ENCODE measurements at places on chromosomes 5 and 9.

DNA sequence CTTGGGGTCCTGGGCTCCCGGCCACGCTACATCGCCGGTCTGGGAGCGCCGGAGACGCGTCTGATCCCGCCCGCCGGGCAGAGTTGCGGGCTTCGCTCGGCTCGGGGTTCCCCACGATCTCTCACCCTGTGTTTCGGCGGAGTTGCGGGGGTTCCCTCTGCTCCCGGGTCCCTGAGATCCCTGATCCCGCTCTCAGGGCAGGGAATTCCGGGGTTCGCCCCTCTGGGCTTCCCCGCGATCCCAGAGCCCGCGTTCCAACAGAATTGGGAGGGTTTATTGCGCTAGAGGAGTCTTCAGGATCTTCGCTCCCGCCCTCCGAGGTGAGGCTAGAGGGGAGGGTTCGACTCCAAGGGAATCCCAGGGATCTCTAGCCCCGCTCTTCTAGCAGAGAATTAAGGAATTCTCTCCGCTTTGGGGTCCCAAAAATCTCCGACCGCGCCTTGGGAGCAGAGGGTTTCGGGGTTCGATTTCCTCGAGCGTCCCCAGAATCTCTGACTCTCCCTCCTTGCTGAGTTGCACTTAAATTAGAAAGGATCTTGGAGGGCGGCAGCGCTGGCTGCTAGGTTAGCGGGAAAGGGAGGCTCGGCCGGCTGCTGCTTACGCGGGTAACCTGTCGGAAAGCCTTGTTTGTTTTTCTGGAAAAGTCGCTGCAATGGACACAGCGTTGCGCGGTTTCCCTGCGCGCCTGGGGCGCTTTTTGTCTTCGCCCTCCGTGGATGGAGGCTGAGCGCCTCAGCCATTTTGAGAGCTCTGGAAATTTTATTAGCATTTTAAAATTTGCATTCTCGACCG, 1.3 kb downstream of the DMRT1 start:
- no peak for DNase-seq

- DNase-seq, result no peak
Measured at GRCh38 chr5:29930316-29930715, 1263.2 kb upstream of the CDH6 start.

DNA sequence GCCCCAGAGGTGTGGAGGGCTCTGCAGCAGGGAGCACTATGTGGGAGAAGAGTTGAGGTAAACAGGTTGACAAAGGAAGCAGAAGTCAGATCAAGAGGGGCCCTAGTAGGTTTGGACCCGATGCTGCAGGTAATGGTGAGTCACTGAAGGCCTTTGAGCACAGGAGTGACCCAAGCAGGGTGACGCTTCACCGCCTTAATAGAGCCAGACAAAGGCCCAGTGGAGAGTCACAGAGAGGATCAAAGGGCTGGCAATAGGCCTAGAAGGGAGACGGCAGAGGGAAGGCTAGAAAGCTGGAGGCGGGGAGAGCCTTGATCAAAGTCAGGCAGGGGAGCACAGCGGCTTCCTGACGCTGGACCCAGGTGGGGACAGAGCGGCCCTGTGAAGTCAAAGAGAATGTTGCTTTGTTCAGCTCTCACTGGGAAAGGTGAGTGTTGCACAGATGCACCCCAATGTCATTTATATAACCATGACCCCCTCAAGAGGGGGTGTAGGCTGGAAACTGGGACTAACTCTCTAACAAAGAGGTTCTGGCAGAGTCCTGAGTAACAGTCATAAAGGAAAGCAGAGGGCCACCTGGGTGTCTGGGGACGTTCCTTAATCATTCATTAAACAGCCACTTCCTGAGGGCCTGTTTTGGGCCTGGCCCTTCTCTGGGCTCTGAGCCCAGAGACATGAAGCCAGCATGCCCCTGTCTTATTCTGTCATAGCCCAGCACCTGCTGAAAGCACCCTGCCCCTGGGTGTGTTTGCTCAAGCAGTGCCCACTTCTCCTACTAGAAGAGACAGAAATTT, 9.8 kb upstream of the CPLX2 start:
- no peak for DNase-seq

DNA sequence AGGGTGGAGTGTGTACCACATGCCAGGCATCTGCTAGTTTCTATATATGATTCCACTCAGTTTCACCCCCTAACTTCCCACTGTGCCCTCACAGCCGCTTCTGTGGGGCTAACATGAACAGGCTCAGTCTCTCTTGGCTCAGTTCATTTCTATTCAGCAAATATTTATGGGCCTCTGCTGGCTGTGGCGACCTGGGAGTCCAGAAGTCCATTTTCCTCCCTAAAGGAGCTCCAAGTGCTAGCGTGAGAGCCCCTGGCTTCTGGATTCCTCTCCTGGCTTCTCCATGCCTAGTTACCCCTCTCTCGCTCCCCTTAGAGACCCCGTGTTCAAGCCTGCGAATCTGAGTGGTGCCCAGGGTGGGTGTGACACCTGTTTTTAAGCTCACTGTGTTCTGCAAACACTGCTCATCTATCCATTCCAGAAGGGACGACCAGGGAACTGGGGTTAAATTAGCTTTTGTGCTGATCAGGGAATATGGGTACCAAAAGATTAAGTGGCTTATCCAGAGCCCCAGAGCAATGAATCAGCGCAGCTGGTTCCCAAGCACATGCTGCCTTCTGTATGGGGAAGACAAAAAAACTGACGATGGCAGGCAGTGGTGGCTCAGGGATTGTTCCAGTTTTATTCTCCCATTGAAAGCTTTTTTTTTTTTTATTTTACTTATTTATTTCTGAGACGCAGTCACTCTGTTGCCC, 57.6 kb downstream of the HMCN2 start:
- DNase-seq, result no peak

GRCh38 chr9:16342246-16343020, 528.0 kb downstream of the BNC2 start:
- DNase-seq, result no peak

- peak; percentile 2 for DNase-seq
Measured at GRCh38 chr5:80125962-80126480, 90.9 kb downstream of the THBS4 start.

DNA sequence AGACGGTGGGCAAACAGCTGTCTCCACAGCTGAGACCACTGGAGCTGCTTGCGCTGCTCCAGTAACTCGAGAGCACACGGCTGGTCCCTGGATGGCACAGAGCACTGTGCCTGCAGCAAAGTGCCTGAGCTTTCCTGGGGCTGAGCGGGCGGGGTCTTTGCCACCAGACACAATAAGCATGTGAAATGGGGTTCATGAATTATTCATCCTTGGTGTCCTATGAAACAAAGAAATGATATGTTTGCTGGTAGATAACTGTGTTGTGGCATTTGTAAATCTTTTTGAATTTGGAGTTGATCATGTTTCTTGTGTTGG, 151.7 kb upstream of the MPDZ start:
- no peak for DNase-seq

GRCh38 chr9:121325387-121325786, 44.7 kb downstream of the STOM start:
- DNase-seq, result no peak

GRCh38 chr9:3058409-3058808, 214.5 kb upstream of the PUM3 start:
- no peak for DNase-seq

DNA sequence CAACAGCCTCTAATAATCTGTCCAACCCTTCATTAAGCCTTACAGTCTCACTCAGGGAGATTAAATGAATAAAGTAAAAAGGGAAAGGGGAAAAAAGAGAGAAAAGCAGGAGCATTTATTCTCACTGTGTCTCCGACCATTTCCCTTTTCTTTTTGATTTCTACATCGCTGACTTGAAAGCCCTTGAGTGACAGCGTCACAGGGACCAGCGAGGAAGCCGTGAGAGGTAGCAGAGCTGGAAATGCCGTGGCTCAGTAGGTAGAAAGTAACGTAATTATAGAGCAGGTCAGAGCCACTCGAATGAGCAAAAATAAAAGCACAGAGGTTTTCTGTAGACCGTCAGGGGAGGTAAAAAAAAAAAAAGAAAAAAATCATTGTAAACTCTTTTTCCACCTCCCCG, 52.4 kb downstream of the ASS1 start:
- DNase-seq, result no peak

GRCh38 chr5:63959177-63959982, 2.9 kb downstream of the HTR1A start:
- DNase-seq, result no peak

GRCh38 chr5:38782180-38782835, 63.5 kb upstream of the OSMR start:
- DNase-seq, result no peak

GRCh38 chr5:20570486-20570885, 582.5 kb upstream of the CDH18 start:
- DNase-seq, result no peak

GRCh38 chr5:107272954-107273353, 397.8 kb downstream of the EFNA5 start:
- no peak for DNase-seq

GRCh38 chr9:85704744-85705143, 37.0 kb downstream of the AGTPBP1 start:
- no peak for DNase-seq

DNA sequence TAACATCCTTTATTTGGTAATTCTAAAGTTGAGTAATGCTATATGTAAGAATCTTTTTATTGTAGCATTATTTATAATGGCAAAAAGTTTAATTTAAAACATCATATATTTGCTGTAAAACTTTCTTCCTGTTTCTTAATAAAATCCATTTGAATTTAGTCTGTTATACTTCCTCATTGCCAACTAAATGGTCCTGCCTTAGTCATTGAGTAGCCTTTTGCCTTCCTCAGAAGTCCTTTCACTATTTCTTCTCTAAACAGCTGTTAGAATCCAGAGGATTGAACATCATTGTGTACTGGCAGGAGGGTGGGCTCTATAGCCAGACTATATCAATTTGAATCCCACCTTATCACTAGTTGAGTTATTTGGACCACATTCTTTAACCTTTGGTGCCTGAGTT, 11.0 kb downstream of the SLC44A1 start:
- no peak for DNase-seq

GRCh38 chr9:130173666-130173983, 1.4 kb downstream of the NCS1 start:
- DNase-seq, result peak; percentile 14

All from AG09319 (cell line).